ENCODE measurements at places on chromosomes 5 and 9.
A peak's percentile ranks its signal among the peaks of the same experiment; 100 is the strongest.

GRCh38 chr5:126030698-126031097 lies 392.5 kb upstream of the GRAMD2B start:
- DNase-seq, result peak; percentile 47

DNA sequence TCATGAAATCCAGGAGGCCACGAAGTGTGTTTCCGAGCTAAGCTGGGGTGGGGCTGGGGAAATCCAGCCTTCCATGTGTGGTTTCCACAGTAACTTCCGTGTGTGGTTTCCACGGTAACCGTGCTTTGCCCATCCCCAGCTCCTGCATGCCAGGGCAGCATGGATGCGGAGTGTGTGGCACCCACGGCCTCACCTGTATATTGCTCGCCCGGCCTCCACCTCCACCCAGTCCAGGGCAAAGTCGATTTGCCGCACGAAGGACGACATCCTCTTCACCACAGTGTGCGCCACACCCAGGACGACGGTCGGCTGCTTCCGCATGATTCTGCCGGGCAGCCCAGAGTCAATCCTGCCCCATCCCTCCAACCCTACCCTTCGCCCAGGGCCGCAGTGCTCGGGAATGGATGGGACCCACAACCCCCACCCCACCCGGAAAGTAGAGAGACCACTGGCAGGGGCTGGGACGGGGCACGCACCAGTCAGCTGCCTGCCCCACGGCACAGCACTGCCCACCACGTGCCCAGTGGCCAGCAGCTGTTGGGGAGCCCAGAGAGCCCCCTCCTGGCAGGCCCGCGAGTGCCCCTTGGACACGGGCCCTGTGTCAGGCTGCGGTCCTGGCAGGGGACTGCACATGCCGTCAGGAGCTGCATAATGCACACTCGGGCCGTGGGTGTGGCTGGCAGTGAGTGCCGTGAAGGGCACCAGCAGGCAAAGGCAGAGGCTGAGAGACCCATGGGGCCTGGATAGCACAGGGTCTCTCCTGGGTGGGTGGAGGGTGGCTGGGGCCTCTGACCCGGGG lies 39.0 kb upstream of the NSMF start:
- no peak for DNase-seq

DNA sequence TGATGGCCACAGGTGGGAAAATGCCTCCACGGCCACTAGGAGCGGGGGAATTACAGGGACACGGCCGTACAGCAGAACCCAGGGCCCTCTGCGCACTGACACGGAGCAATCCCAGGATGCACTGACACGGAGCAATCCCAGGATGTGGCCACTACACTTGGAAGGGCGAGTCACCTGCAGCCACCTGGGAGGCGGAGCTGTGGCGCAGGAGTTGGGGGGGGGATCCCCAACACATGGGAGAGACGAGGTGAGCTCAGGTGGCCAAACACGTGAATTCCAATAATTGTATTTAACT lies 6.8 kb downstream of the CLPTM1L start:
- DNase-seq, result no peak

DNA sequence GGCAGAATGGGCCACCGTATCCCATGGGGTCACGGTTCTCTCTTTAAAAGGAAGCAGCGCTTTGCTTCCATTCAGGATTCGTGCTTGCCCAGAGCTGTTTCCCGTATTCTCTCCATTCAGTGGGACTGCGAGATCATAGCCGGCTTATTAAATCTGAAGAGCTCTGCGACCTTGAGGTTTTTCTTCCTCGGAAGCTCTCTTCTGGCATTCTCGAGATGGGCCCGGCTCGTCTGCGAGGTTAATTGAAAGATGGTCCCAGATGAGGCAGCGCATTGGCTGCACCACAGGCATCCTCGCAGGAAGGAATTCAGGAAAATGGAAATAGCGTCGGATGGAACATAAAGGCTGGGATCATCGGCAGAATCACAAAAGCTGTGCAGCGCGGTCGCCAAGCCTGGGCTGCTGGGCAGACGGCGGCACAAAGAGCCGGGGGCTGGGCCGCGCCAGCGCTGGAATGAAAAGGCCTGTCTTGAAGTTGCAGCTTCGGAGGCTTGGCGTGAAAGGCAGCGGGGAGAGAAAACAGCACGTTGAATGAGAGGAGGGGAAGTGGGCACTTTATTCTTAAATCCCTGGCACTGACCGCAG lies 236.2 kb downstream of the IRX2 start:
- no peak for DNase-seq

- DNase-seq, result no peak
Measured at GRCh38 chr5:128007939-128008338, 75.6 kb upstream of the SLC12A2 start.

GRCh38 chr9:25537808-25538207 lies 140.4 kb downstream of the TUSC1 start:
- no peak for DNase-seq

GRCh38 chr5:71744009-71744790 lies 25.1 kb downstream of the CARTPT start:
- DNase-seq, result no peak

DNA sequence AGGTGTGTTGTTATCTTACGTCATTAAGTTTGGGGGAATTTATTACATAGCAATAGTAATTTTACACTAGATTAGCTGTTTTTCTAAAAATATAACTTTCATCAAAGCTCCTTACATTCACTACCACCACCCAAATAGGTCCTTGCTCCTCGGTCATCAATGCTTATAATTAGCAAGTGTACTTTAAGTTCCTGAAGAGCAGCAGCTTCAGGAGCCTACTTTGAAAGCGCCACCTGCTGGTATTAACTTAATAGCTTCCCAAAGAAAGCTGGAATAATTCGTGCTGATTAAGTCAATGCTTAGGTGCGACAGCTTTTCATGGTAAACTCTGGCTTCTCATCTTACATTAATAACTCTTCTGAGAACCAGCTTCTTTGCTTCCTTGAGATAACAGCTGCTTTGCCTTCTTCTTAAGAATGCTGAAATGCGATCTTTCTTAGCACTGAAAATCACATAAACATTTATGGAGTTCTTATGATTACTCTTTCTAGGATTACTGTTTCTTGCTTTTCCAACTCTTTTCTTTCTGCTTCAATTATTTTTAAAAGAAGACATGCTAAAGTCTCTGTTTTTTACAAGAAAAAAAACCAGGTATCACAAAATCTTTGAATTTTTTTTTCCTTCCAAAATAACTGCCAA lies 10.0 kb upstream of the C5 start:
- DNase-seq, result peak; percentile 82

- no peak for DNase-seq
Measured at GRCh38 chr5:134111741-134112647, 2.5 kb upstream of the TCF7 start.

- DNase-seq, result no peak
Measured at GRCh38 chr9:134217431-134218210, 53.3 kb upstream of the RNU6ATAC start.

DNA sequence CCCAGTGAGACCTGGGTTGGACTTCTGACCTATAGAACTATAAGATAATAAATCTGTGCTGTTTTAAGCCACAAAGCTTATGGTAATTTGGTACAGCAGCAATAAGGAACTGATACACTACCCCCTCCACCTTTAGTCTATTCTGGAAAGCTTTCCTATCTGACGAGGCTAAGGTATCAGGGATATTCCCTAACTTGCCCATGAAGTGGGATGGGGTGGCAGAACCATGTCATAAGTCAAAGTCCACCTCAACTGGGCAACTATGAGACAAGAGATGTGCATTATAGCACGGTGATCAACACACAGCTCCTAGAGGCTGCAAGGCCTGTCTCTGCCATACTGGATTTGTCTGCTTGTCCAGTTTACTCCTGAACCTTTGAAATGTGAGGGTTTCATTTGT lies 146.8 kb upstream of the RAD23B start:
- DNase-seq, result no peak

- no peak for DNase-seq
Measured at GRCh38 chr5:170758481-170758880, 25.0 kb upstream of the GABRP start.

DNA sequence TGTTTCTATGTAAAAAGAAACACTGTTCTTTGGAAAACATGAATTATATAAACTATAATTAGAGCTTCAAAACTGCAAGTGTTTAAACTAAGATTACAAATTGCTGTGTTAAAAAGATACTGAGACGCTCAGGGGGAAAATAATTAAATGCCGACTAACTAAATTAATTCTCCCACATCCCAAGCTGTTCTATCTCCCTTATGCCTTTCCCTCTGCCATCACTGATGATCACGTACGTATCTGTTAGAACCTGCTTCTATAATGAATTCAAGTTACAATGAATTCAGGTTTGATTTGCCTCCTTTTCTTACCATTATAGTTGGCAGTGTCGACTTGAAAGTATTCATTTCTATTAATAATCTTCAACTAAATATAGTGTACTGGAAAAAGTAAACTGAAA lies 349.9 kb upstream of the CDH6 start:
- no peak for DNase-seq

- no peak for DNase-seq
Measured at GRCh38 chr5:139670369-139671095, 22.4 kb downstream of the CXXC5 start.

DNA sequence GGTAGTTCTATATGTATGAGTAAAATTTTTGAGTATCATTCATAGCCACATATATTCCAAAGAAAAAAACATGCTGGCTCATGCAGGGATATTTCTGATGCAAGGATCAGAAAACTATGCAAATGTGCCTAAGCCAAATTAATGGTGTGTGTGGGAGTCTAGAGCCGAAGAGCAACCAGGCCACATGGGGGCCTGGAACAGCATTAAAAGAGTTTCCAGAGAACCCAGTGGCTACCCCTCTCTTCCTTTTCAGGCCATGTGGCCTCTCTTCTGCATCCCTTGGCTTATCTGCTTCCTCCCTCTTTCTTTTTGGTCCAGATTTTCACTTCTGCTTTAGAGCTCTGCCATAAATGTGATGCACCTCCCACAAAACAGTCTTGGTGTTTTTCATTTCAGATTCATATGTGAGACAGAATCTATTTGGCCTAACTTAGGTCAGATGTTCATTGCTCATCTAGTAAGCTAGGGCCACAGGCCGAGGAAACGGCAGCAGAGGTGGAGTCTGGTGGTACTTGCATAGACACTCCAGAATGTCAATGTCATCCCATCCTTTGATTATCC lies 300.0 kb downstream of the SH3GL2 start:
- no peak for DNase-seq

- no peak for DNase-seq
Measured at GRCh38 chr5:131436081-131436480, 172.2 kb downstream of the CDC42SE2 start.

- no peak for DNase-seq
Measured at GRCh38 chr9:106156465-106156864, 462.1 kb downstream of the TMEM38B start.

GRCh38 chr9:2190939-2191608 lies 175.9 kb downstream of the SMARCA2 start:
- DNase-seq, result no peak

DNA sequence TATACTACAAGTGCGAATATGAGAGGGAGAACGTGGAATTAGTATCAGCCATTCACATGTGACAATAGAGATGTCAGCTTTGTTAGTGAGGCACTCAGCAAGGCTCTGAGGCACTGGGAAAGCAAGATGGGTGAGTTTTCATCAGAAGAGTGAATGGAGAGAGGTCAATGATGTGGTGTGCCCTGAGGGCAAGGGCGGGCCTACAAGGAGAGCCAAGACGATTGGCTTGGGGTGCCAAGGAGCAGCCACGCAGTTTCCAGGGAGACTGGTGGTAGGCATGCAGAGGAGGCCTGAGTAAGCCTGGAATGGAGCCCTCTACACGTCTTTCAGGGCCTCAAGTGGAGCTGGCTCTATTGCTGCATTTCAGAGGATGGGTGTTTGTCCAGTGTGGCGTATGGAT lies 24.7 kb downstream of the BTF3 start:
- DNase-seq, result no peak

DNA sequence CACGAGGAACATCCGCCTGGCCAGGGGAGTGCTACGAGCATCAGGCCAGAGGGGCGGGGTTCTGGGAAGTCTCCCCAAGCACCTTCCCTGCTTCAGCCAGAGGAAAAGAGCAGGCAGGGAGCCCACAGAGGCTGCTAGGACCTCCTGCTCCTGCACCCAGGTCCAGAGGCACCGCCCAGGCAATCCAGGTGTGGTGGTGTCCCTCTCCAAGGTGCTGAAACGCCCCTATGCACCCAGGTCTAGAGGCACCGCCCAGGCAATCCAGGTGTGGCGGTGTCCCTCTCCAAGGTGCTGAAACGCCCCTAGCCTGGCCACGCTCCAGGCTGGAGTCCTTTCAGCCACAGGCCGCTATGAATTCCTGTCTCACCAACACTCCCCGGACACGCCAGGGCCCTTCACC lies 10.7 kb upstream of the UBAC1 start:
- DNase-seq, result no peak

DNA sequence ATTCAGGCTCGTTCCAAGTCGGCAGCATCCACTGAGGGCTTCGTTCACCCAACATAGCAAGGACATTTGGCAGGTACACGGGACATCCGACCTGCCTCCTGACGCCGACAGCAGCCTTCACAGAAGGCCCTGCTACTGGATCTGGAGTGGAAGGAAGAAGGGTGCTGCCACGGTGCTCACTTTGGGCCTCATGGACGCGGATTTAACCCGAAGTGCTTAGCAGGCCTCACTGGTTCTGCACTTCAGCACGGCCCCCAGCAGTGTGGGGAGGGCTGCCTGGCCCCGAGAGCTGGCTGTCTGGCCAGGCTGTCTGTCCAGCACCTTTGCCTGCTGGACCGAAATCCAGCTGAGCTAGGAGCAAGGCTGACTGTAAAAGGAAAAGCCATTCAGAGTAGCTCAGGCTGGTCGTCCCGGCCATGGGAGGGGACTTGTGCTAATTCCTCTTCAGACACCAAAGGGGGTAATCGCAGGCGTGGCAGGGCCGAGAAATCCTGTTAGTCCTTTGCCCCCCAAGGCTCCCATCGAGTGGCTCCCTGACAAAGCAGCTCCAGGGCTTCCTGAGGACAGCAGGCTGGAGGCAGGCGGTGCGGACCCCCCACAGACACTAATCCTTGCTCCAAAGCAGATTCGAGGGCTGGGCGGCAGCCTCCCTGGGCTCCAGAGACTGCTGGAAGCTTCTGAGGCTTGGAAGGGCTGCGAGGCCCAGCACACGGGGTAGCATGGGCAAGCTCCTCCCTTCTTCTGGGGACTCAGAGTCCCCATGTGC lies 11.1 kb upstream of the RXRA start:
- DNase-seq, result no peak

GRCh38 chr9:113436728-113437515 lies 26.4 kb downstream of the C9orf43 start:
- no peak for DNase-seq

- no peak for DNase-seq
Measured at GRCh38 chr5:151580858-151581257, 10.3 kb downstream of the FAT2 start.

DNA sequence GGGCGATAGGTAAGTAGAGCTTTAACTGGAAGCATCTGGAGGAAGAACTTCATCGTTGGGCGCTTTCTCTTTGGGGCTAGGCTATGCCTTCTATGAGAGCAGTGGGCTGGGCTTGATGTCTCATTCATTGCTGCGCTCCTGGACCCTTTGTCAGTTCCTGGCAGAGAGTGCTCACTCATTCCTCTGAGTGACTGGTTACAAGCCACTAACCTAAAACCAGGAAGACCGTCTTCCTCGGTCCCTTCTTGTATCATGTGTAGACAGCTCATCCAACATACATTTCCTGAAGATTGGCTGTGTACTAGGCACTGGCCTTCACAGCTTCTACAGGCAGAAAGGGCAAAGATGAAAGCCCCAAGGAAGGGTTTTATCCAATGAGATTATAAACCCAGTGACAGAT lies 6.4 kb downstream of the SWI5 start:
- DNase-seq, result peak; percentile 68

- DNase-seq, result no peak
Measured at GRCh38 chr9:75071530-75072122, 16.3 kb downstream of the NMRK1 start.

Measured in fibroblast of pulmonary artery (primary cell).